ENCODE measurements at places on chromosomes 3 and 15. TPM values are rescaled to one million over a fixed set of nuclear protein-coding genes. Genes with fewer than 3 reads are reported as not detected.

APOD gene
- total RNA-seq = not detected

LSAMP gene
- total RNA-seq = not detected

LRRIQ4 gene
- not detected for total RNA-seq

ATP13A4 gene
- total RNA-seq = not detected

IL16 gene
- total RNA-seq = not detected

GRCh38 chr15:99151156-99151555 is 46.3 kb downstream of the SYNM start:
- no peak for DNase-seq

- no peak for DNase-seq
Observed at GRCh38 chr15:99414755-99415731, 150.7 kb upstream of the MEF2A start.

DNA sequence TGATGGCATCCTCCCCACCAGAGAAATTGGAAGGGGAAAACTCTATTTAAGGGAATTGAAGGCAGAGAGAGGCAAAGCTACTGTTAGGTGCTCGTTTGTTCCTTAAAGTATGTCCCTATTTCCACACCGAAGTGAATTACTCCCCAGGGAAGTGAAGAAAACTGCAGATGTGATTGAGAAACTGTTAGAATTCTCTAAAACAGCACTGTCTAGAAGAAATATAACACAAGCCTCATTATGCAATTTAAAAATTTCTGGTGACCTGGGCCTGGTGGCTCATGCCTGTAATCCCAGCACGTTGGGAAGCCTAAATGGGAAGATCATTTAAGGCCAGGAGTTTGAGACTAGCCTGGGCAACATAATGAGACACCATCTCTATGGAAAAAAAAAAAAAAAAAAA is 305.0 kb downstream of the SHQ1 start:
- no peak for DNase-seq

GRCh38 chr15:61227269-61227949 is 1.7 kb downstream of the RORA start:
- DNase-seq = peak; percentile 55

Data from PC-3 (cell line).